ENCODE measurements at places on chromosomes 11 and 22.

- no peak for DNase-seq
These were observed 4.4 kb downstream of the DCPS start for GRCh38 chr11:126308271-126308671.

- peak; percentile 6 for DNase-seq
These were observed 34.1 kb downstream of the LMO1 start for GRCh38 chr11:8229299-8230177.

- DNase-seq = no peak
These were observed 11.2 kb downstream of the FOLR1 start for GRCh38 chr11:72203163-72203562.

DNA sequence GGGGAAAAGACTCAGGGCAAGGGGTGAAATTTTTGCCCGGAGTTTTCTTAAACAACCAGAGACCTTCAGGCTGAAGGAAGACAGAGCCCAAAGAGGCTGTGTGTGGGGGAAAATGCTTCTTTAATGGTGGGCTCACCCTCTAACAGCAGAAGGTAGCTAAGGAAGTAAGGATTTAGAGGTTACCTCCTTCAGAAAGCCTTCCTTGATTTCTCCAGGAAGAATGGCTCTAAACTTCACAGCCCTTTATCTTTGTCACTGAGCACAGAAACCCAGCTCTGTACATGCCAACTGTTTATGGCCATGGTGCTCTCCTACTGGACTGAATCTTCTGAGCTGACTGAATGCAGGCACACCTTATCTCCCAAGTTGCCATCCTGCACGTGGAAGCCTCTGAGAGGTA is 196.0 kb downstream of the TENM4 start:
- DNase-seq = no peak

DNA sequence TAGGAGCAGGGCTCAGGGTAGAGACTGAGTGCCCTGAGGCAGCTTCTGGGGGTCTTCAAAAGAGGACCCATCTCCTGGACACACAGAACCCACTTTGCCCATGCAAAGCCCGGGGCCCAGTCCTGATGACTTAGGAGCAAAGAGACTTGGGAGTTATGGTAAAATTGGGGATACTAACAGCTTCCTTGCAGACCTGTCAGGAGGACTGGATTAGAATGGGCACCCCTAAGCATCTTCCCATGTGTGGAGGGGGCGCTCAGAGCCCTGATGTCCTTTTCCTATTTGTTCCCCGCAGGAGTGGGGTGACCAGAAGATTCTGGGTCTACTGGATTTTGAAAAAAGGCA is 100.0 kb downstream of the WNT7B start:
- no peak for DNase-seq

GRCh38 chr11:16080688-16081381 is 275.5 kb downstream of the SOX6 start:
- no peak for DNase-seq

- no peak for DNase-seq
These were observed 10.6 kb downstream of the RAB36 start for GRCh38 chr22:23155831-23156230.

- peak; percentile 51 for DNase-seq
These were observed 105.3 kb upstream of the HSD17B12 start for GRCh38 chr11:43574949-43575912.

- peak; percentile 56 for DNase-seq
These were observed 1000.4 kb downstream of the OPCML start for GRCh38 chr11:132531921-132532320.

- no peak for DNase-seq
These were observed 101.8 kb downstream of the USP35 start for GRCh38 chr11:78290293-78291176.

DNA sequence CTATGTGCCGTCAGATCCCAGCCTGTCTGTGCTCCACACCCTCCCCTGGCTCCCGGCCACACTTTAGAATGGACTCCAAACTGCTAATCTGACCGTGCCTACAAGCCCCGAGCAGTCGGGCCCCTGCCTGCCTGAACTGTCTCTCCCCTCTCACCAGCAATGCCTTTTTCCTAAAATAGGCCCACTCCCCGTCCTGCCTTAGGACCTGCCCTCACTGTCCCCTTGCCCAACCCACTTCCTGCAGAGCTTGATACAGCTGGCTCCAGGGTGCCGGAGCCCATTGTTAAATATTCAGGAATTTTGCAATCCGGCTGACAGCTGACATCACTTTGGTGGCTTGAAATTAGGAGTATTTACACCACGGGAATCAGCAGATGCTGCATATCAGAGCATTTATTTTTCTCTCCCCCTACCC is 21.4 kb downstream of the MN1 start:
- DNase-seq = peak; percentile 55

- DNase-seq = no peak
These were observed 20.1 kb upstream of the CECR2 start for GRCh38 chr22:17349172-17349571.

DNA sequence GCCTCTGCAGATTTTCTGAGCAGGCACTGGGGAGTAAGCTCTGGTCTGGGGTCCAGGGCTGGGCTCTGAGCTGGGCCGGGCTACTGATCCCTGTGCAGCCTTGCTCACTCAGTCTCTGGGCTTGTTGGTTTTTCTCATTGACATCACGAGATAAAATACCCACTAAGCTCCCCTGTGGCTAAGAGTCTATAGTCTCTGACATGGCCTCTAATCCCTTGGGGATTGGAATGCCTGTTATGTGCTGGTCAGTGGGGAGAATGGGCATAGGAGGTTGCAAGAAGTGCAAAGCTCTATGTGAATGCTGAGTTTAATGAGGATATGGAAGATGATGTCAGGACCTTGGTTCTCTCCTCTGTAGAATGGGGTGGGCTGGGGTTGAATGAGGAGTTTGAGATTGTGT is 23.3 kb downstream of the ELF5 start:
- DNase-seq = no peak

- no peak for DNase-seq
These were observed 44.0 kb upstream of the AKIP1 start for GRCh38 chr11:8867035-8867434.

DNA sequence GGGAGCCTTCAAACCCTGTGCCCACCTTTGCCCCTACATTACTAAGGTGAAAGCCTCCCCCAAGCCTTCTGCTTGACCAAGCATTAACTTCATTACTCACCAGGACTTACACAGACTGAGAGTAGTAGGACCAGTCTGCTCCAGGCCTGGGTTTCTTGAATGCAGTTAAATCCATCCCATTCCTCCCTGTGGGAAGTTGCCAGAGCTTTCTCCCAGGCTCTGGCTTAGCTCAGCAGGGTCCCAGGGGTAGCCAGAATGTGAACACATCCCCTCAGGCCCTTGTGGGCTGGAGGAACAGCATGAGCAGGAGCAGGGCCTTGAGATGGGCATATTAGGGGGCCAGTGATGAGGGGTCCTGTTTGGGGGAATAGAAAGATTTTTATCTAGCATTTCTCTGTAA is 59.9 kb downstream of the RRM1 start:
- no peak for DNase-seq

DNA sequence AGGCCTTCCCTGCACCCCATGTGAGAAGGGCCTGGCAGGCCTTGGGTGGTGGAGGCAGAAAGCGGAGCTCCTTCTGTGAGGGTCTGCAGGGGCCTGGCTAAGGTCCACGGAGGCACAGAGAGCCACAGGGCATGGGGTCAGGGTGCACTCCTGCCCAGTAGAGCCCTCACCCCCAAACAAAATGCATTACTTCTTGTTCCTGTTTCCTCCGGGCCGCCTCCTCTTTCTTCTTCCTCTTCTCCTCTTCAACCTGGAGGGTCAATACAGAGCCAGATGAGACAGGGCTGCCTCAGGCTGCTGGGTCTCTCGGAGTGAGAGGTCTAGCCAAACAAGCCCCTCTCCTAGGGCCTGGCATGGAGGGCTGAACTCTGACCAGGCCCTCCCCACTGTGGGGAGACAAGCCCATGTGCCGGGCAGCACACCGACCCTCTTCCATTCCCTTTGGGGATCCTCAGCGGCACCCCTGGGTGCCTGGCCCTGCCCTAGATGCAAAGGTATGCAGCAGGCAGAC is 10.3 kb upstream of the NAP1L4 start:
- no peak for DNase-seq
